PC-9 (cell line): ENCODE measurements at places on chromosomes 3 and 15.
A peak's percentile ranks its signal among the peaks of the same experiment; 100 is the strongest.

DNA sequence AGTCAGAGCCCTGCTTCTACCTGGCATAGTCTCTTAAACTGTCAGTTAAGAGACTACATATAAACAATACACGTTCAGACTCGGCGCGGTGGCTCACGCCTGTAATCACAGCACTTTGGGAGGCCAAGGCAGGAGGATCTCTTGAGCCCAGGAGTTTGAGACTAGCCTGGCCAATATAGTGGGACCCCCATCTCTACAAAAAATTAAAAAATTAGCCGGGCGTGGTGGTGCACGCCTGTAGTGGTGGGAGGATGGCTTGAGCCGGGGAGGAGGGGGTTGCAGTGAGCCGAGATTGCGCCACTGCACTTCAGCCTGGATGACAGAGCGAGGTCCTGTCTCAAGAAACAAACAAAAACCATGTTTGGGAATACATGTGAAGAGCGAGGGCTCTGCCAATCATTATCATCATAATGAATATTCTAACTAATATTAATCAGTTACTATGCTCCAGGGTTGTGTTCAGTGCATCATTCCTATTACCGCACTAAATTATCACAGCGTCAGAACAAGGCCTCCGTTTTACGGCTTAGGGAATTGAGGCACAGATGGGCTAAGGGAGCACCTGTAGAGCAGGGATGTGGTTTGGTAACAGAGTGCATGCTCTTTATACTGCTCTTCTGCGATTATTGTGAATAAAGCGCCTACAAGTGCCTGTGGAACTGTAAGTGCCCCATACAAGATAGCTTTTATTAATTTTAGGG lies 844 bp upstream of the UQCC5 start:
- DNase-seq, result no peak

DNA sequence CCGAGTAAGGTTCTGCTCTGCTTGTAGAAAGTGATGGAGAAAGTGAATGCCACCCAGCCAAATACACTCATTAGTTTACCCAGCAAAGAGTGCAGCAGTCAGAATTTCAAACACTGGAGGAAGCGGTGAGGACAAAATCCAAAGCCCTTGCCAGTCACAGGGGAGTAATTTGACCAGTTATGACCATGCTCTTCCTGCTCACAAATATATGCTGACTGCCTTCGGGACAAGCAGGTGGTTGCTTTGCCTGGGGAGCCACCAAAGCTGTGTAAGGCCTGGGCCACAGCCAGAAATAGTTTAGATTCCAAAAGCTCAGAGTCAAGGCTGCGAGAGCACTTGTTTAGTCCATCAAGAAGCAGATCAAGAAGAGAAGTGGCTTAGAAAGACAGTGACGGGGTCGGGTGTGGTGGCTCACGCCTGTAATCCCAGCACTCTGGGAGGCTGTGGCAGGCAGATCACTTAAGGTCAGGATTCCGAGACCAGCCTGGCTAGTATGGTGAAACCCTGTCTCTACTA lies 51.0 kb upstream of the ATP13A3 start:
- peak; percentile 100 for DNase-seq

DNA sequence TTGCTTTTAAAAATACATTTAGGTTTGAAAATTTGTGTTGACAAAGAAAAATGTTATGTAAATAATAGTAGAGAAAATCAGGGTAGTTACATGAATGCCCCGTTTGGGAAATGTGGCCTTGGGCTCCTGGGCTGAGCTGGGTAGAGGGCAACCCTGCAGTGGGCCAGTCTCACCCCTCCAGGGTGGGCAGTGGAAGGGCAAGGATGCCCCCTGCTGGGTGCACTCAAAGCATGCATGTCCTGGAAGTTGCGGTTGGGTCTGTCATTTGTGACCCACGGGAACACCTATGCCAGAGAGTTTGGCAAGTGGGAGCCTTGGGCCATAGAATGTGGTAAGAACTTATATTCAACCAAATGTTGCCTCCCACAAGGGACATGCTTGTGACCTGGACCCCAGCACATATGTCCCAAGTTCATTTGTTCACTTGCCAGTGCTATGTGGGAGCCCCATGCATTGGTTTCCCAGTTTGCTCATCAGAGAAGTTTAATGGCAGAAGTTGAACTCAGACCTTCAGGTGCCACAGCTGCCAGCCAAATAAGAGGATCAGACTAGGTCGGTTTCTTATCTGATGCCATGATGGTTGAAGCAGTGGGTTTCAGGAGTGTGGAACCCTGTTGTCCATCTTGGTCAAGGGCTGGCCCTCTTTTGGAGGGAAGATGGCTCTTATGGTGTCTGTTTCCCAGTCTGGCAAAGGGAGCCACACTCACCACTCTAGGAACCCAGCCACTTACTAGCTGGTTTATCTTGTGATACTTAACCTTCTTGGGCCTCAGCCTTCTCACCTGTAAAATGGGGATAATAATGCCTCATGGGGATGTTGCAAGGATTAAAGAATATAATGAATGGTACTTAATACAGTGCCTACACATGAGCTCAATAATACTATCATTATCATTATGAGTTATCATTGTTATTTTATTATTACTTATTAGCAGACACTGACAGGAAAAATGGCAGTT lies 2.5 kb upstream of the PLCB2 start:
- no peak for DNase-seq

GRCh38 chr15:80034629-80035028 lies 24.8 kb upstream of the ZFAND6 start:
- no peak for DNase-seq

DNA sequence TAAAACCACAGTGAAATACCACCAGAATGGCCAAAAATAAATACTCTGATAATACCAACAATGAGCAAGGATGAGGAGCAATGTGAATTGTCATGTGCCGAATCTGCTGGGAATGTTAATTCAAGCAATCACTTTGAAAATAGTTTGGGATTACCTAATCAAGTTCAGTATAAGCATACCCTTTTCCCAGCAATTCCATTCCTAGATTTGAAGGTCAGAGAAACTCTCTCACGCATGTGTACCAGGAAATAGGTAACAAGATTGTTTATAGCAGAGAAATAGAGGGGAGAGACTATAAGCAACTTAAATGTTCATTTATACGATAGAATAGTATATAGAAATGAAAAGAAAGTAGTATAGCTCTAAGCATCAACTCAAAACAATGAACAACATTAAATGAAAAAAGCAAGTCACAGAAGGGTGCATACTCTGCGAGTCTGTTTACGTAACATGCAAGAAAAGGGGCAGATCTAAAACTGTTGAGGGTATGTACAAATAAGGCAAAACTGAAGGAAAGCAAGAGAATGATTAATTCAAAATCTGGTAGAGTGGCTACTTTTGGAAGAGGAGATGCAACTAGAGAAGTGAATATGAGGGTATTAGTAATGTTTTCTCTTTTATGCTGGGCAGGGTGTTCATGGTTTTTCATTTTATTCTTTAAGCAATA lies 27.4 kb downstream of the TMOD3 start:
- DNase-seq, result no peak

- peak; percentile 41 for DNase-seq
Measured at GRCh38 chr15:29269485-29270168, at the start of gene NSMCE3. Gene NSMCE3 (minus strand): TSS chr15:29269822. CDS start chr15:29269705, 117 bp downstream.

DNA sequence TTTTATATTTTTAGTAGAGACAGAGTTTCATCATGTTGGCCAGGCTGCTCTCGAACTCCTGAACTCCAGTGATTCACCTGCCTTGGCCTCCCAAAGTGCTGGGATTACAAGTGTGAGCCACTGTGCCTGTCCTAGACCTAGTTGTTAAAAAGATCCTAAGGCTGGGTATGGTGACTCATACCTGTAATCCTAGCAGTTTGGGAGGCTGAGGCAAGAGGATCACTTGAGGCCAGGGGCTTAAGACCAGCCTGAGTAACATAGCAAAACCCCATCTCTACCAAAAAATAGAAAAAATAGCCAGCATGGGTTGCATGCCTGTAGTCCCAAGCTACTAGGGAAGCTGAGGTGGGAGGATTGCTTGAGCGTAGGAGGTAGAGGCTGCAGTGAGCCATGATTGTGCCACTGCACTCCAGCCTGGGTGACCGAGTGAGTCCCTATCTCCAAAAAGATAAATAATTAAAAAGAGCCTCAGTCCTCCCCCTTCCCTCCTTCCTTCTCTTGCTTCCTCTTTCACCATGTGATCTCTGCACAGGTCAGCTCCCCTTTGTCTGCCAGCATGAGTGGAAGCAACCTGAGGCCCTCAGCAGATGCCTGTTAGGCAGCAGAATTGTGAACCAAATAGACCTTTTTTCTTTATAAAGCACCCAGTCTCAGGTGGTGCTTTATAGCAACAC lies 9.8 kb upstream of the FNDC3B start:
- no peak for DNase-seq

DNA sequence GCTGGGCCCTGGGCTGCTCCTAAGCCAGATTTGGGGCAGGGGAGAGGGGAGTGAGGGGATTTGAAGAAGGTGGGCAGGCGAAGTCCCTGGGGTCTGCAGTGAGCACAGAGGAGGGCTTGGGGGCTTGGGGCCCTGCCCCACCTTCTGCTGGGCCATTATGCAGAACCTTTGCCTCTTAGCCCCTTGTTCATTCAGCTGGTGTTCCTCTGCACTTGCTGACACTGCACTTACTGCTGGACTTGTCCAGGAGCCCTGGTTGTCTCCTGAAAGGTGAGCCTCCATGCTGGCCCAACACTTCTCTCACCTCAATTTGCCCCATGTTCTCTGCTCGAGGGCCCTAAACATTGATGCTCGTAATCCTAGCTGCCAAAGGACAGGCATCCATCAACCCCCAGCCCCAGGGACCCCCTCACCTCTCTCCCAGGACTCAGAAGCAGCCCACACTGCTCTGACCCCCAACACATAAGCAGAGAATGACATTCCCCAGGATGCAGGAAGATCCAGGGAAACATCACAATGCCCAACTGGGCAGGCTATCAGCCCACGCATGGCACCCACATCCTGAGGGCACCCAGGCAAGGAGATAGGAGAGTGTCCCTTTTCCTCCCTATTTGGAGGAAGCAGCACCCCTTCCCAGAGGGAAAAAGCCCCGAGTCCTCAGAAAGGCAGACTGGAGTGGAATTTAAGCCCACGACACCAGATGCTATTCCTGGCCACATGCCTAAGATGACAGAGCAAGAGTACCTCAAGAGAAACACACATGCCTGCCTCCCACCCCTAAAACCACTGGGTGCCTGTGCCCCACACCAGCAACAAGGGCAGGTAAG lies 76.8 kb downstream of the ADCY5 start:
- DNase-seq, result no peak

DNA sequence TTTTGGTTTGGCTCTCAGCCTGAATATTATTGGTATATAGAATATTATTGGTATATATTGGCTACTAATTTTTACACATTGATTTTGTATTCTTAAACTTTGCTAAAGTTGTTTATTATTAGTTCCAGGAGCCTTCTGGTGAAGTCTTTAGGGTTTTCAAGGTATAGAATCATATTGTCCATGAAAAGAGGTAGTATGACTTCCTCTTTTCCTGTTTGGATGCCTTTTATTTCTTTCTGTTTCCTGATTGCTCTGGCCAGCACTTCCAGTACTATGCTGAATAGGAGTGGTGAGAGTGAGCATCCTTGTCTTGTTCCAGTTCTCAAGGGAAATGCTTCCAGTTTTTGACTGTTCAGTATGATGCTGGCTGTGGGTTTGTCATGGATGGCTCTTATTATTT lies 107.3 kb upstream of the LIPC start:
- no peak for DNase-seq

DNA sequence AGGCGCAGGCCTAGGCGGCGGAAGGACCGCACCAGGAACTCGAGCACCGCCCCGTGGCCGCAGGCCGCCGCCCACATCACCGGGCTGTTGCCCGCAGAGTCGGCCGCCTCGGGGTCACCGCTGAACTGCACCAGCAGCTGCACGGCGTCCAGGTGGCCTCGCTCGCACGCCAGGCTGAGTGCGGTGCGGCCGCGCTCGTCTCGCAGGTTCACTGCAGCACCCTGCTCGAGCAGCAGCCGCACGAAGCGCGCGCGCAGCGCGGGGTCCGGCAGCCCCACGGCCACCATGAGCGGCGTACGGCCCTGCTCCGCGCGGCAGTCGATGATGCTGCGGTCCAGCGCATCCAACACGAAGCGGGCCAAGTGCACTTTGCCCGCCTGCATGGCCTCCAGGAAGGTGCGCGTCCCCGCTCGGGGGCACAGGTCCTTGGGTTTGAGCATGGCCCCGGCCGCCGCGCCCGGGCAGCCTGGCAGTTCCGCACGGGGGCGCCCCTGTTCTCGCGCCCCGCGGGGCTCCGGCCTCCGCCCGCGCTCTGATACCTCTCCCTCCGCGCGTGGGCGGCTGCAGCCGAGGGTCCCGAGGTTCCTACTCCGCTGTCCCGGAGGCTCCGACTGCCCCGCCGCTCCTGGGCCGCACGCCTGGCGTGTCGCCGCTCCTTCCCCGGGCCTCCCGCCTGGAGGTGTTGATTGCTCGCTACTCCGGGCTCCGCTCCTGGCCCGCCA lies 556 bp downstream of the ANKRD63 start:
- DNase-seq, result peak; percentile 54

DNA sequence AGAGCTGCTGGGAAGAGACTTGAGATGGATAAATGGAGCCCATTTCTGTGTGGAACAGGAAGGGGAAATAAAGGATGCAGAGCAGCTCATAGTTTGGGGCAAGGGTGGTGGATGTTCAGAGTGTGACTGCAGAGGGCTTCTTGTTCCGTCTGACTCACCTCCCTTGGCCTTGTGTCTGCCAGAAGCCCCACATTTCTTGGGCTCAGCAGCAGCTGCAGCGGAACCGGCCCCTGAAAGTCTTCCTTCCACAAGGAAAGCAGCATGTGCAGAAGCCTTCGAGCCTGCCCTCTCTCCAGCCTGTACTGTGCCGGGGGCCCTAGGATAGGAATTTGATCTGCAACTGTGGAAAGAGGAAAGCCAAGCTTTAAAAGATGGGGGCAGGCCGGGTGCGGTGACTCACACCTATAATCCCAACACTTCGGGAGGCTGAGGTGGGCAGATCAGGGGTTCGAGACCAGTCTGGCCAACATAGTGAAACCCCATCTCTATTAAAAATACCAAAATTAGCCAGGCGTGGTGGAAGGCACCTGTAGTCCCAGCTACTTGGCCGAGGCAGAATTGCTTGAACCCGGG lies 11.5 kb downstream of the CDAN1 start:
- no peak for DNase-seq

DNA sequence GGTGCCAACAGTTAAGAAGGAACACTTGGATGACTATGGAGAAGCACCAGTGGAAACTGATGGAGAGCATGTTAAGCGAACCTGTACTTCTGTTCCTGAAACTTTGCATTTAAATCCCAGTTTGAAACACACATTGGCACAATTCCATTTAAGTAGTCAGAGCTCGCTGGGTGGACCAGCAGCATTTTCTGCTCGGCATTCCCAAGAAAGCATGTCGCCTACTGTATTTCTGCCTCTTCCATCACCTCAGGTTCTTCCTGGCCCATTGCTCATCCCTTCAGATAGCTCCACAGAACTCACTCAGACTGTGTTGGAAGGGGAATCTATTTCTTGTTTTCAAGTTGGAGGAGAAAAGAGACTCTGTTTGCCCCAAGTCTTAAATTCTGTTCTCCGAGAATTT lies 3.0 kb downstream of the SKIL start:
- no peak for DNase-seq

GRCh38 chr3:197029511-197030167 lies at the start of gene MELTF:
Gene MELTF (minus strand): TSS chr3:197029817. CDS start chr3:197029702, 115 bp downstream.
- peak; percentile 46 for DNase-seq
